ENCODE measurements at places on chromosomes 11 and 22.
A peak's percentile ranks its signal among the peaks of the same experiment; 100 is the strongest.

- no peak for DNase-seq
Observed at GRCh38 chr11:14237444-14237961, 121.5 kb downstream of the RRAS2 start.

DNA sequence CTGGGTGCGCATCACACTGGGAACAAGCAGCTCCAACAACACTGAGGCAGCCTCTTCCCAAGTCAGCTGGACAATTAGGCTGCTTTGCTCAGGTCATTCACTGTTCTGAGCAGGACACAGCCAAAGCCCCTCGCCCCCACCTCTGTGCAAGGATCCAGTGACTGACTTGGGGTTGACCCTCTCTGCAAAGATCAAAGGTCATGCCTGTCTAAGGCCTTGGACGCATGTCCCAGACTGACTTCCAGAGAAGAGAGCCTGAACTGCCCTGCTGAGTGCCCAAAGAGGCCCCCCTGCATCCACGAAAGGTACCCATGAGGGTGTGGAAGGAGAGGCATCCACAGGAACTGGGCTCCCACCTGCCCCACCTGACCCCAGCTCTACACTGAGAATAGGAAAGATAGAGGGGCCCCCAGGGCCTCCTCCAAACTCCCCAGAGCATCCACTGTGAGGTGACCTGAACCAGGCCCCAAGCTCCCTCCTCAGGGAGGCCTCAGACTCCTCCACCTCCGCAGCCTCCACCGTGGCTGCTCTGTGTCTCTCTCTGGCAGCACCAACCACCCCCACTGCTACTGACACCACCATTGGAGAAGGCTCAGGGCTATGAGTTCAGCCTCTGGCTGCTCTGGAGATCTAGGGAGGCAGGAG is 53.5 kb downstream of the IGLL5 start:
- no peak for DNase-seq

DNA sequence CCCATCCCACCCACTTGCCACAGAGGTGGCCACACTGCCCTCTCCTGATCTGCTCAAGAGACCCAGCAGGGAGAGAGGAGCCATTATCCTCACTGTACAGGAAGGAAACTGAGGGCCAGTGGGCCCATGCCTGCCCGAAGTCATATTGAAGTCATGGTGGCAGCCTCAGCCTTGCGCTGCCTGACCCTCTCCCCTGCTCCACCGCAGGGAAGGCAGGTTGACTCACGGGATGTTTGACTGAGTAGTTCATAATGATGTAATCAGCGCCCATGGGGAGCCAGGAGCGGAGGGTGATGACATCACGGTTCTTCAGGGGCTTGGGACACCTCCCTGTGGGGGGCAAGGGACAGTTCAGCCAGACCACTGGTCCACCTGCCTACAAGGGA is 6.1 kb upstream of the ARAP1 start:
- no peak for DNase-seq

DNA sequence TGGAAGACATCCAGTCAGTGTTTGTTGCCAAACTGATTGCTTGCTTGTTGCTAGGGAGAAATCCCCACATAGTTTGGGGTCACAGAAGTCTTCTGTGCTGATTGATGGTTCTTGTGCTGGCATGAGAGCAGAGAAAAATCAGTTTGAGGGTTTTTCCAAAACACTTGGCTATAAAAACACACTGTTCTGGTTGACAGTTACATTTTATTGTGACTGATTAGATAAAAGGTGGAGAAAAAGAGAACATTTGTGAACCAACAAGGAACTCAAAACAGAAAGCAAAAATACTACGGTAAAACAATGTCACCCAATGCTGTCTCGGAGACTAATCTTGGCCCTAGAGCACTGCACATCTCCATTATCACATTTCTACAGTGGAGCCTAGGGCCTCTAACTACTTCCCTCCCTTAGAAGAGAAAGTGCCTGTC is 14.4 kb upstream of the EIF4G2 start:
- DNase-seq = no peak

GRCh38 chr22:43066844-43067385 is 22.3 kb downstream of the TTLL1 start:
- DNase-seq = no peak

DNA sequence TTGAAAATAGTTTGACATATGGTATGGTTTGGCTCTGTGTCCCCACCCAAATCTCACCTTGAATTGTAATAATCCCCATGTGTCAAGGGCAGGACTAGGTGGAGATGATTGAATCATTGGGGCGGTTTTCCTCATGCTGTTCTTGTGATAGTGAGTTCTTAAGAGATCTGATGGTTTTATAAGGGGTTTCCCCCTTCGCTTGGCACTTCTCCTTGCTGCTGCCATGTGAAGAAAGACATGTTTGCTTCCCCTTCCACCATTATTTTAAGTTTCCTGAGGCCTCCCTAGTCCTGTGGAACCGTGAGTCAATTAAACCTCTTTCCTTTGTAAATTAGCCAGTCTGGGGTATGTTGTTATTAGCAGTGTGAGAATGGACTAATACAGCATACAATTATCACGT is 7.7 kb downstream of the KCTD21 start:
- DNase-seq = no peak

DNA sequence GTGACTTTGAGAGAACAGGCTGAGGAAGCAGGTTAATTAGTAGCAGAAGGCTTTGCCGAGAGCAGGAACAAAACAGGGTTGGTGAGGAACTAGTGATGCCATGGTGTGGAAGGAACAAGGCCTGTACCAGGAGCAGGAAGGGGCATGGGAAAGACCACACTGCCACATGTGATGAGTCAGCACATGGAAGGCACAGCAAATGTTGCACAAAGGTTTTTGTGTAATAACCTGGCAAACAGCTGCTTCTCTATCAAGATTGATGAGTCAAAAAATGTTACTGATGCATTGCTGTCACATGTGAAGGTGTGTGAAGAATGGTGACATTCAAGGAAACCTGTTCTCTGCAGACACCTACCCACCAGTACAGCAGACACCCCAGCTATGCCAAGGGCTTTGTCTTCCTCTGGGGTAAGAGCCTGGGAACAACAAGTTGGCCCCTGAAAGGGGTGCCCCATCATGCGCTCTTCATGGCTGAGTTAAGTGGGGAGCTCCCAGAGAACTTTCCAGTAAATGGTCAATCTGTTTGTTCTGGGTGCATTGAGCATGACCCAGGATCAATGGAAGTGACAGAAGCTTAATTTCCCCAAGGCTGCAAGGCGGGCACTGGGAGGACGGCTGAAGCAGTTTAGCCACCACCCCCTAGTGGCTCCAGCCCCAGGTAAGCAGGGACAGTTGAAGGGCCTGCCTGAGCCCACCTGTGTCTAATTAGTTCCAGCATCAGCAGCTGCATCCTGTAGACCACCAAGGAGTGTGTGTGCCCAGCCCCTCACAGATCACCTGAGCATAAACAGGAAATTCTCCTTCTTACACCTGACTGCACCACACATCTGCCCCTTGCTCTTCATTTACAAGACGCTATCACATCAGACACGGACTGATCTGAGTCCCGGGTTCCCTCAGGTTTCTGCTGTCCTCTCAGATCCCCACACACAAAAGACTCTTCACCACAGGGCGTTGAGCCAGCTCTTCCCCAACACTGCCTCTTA is 47.6 kb downstream of the GGTLC2 start:
- no peak for DNase-seq

GRCh38 chr11:102451681-102452460 is 694 bp downstream of the TMEM123 start:
- peak; percentile 52 for DNase-seq

DNA sequence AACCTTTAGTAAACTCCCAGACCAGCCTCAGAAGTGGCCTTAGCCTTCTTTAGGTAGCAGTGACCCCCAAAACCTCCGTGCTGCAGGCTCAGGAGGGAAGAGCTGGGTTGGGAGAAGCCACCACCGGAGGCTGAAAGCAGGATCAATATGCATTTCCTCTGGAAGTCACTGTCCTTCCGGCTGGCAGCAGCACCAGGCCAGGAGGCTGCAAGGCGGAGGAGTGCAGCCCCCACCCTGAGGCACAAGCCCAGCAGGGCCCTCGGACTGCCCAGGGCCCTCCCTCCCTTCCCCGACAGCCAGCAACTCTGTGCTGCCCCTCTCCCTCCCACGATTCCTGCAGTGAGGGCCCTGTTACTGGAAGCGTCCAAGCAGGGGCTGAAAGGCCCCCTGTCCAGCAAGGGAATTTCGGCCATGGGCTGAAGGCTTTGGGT is 3.2 kb upstream of the NRXN2 start:
- no peak for DNase-seq

DNA sequence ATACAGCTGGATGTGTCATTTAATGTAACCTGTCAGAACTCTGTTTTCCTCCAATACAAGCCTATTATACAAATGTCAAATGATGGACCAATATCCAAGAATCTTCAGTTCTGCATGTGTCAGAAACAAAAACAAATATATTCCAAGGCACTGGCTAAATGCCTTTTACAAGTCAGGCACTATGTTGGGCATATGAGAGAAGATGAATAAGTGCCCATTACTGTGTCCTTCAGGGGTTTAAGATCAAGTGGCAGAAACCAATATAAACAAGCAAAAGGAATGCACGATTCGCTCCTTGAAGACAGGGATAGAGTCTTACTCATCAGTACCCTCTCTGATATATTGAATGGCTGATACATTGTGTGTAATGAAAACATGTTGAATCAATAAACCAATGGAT is 254.4 kb downstream of the TTC28 start:
- no peak for DNase-seq

GRCh38 chr22:45504373-45505341 is 2.0 kb downstream of the FBLN1 start:
- no peak for DNase-seq

GRCh38 chr22:42433754-42434682 is 1.8 kb upstream of the NFAM1 start:
- DNase-seq = no peak

DNA sequence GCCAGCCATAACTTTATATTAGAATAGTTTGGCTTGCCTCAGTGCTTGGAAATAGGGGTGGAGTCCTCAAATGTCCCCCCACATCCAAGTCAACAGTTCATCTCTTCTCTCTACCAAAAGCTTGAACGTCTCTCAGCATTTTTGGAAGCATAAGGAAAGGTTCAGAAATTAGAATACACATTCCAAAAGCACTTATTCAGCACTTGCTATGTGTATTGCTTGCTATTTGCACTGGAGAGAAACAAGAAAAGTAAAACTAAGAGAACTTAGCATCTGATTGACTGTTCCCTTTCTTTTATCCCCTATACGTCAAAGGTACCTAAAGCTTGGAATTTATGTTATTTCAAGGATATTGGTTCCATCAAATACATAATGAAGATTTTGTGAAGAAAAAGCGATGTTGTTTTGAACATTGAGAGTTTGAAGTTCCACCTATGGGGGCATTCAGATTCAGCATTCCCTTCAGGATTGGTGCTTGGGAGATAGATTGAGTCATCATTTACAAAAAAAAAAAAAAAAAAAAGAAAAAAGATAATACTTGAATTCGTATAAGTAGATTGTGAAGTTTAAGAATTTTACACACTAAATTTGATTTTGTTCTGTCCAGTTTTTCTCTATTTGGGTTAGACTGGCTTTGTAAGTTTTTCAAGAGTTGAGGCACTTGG is 1.3 kb downstream of the TBRG1 start:
- no peak for DNase-seq

DNA sequence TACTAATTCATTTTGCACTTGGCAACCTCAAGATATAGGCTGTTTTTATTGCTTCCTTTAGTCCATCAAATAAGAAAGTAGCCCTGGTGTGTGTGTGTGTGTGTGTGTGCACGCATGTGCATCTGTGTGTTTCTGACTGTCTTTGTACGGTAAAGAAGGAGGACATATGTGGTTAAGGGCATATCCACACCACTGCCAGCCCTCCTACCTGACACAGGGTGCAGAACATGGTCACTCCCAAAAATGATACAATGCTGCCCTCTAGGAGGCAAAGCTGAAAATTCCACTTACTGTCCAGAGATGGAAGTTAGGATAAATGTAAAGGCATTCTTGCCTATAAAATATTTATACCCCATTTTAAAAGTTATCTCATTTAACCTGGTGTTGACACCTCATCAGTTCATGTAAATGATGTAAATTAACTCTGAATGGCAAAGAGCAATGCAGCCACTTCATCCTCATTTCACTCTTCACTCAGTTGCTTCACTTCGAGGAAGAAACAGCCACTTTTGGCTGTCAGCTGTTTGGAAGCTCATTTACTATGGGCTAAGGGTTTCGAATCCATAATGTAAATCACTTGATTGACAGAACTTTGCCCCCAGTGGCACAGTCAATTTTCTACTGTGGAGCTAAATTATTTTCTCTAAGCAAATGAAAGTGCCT is 83.1 kb upstream of the MTNR1B start:
- DNase-seq = no peak

DNA sequence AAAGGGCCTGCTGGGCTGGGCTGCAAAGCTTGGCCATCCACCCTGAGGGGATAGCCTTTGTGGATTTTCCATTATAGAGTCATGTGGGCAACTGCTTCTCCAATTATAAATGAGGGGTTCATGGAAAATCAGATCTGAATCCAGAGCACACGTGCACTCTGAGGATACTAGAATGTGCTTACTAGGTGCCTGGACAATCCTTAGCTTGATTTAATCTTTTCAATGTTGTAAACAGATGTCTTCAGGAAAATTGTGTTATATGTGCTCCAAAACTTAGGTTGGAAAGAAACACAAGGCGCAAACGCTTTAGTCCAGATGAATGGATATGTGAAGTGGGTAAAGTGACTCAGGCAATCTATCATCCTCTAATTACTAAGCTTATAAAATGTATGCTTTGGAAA is 92.0 kb downstream of the SLC17A6 start:
- DNase-seq = no peak

- no peak for DNase-seq
Observed at GRCh38 chr22:47795477-47796127, 1033.2 kb downstream of the TBC1D22A start.

GRCh38 chr11:9138133-9138453 is 46.7 kb upstream of the SCUBE2 start:
- DNase-seq = no peak

DNA sequence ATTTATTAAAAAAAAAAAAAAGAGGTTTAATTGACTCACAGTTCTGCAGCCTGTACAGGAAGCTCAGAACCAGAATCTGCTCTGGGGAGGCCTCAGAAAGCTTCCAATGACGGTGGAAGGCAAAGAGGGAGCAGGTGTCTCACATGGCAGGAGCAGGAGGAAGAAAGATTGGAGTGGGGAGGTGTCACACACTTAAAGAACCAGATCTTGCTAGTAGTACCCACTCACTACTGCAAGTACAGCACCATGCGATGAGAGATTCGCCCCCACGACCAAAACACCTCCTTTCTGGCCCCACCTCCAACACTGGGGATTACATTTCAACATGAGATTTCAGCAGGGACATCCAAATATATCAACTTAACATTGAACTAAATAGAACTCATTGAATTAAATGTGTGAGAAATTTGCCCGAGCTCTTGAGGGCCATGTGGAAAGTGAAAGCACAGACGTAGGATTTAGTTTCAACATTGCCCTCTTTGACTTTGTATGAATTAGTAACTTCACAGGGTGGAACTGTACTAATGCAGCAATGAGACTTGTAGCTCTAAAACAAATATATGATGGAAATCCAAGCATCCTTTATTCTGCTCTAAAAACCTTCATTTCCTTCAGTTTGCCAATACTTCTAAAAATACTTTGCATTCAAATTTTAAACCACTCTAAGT is 628.2 kb downstream of the FAM181B start:
- DNase-seq = no peak

Measured in activated CD4-positive, CD25-positive, alpha-beta regulatory T cell treated with anti-CD3 and anti-CD28 coated beads, Interleukin-2, amount 50 U/mL, for 16 hours (primary cell).